ENCODE measurements at places on chromosomes 7 and 10. TPM values are rescaled to one million over a fixed set of nuclear protein-coding genes. Genes with fewer than 3 reads are reported as not detected.

HOXA6 gene
- total RNA-seq = 2.5 TPM

KCNMA1 gene
- total RNA-seq = 75.8 TPM

AEBP1 gene
- total RNA-seq = not detected

LBX1 gene
- total RNA-seq = not detected

YKT6 gene
- total RNA-seq = 125 TPM

MMP21 gene
- 0.03 TPM for total RNA-seq

LIPK gene
- not detected for total RNA-seq

MALRD1 gene
- not detected for total RNA-seq
